ENCODE measurements at places on chromosomes 1 and 21. TPM values are rescaled to one million over a fixed set of nuclear protein-coding genes. Genes with fewer than 3 reads are reported as not detected.

PPOX gene
- total RNA-seq, result 20.8 TPM

TAF12 gene
- 28.0 TPM for total RNA-seq

NID1 gene
- total RNA-seq, result 0.10 TPM

BMP8B gene
- 0.20 TPM for total RNA-seq

ELAVL4 gene
- total RNA-seq, result not detected

IRF6 gene
- total RNA-seq, result 2.4 TPM

FCRL2 gene
- 0.26 TPM for total RNA-seq

PGBD5 gene
- not detected for total RNA-seq

PIGC gene
- total RNA-seq, result 18.5 TPM

NEGR1 gene
- not detected for total RNA-seq

TMCC2 gene
- total RNA-seq, result 14.0 TPM

TBCE gene
- 25.4 TPM for total RNA-seq

LRIG2 gene
- 5.6 TPM for total RNA-seq

MAP1LC3C gene
- not detected for total RNA-seq

DESI2 gene
- total RNA-seq, result 37.0 TPM

USH2A gene
- not detected for total RNA-seq

DENND2D gene
- total RNA-seq, result 203 TPM

NT5C1A gene
- total RNA-seq, result 0.32 TPM

EDN2 gene
- not detected for total RNA-seq

NES gene
- not detected for total RNA-seq

LCE2A gene
- not detected for total RNA-seq

LPAR3 gene
- 1.4 TPM for total RNA-seq

ADORA1 gene
- not detected for total RNA-seq

WNT3A gene
- total RNA-seq, result not detected

LAD1 gene
- not detected for total RNA-seq

LRRC53 gene
- total RNA-seq, result not detected

AK5 gene
- total RNA-seq, result 4.3 TPM

FCGR3B gene
- total RNA-seq, result not detected

USP1 gene
- total RNA-seq, result 108 TPM

LHX8 gene
- not detected for total RNA-seq

TAF13 gene
- total RNA-seq, result 32.3 TPM

KRTAP19-3 gene
- total RNA-seq, result not detected

PKLR gene
- not detected for total RNA-seq

GFI1 gene
- 85.0 TPM for total RNA-seq

IPO13 gene
- 15.8 TPM for total RNA-seq

AMY1A gene
- not detected for total RNA-seq

LRRC38 gene
- total RNA-seq, result not detected

OR2L2 gene
- not detected for total RNA-seq

UBASH3A gene
- total RNA-seq, result 38.9 TPM

FAM76A gene
- total RNA-seq, result 9.0 TPM

VSIG8 gene
- not detected for total RNA-seq

FAM163A gene
- total RNA-seq, result not detected

DR1 gene
- total RNA-seq, result 86.6 TPM

ZNF593OS gene
- not detected for total RNA-seq

GBP7 gene
- 0.36 TPM for total RNA-seq

SLC35E2B gene
- 20.1 TPM for total RNA-seq

DIO1 gene
- not detected for total RNA-seq
